ENCODE measurements at places on chromosomes 7 and 10. TPM values are rescaled to one million over a fixed set of nuclear protein-coding genes. Genes with fewer than 3 reads are reported as not detected.

Gene RARRES2
- total RNA-seq = not detected

Gene LRRC4
- not detected for total RNA-seq

Gene CDC14C
- not detected for total RNA-seq

Gene ADCY1
- total RNA-seq = 3.1 TPM

Gene HYCC1
- total RNA-seq = 150 TPM

Gene CRYGN
- not detected for total RNA-seq

Gene PGAM2
- total RNA-seq = 0.78 TPM

Gene FBXL15
- total RNA-seq = 5.3 TPM

Gene SLC26A3
- not detected for total RNA-seq

Gene TRPV5
- total RNA-seq = not detected

Gene TFEC
- not detected for total RNA-seq
